ENCODE measurements at places on chromosomes 2 and 18. TPM values are rescaled to one million over a fixed set of nuclear protein-coding genes. Genes with fewer than 3 reads are reported as not detected.

DNAJC5G gene
- not detected for total RNA-seq

ASAP2 gene
- 44.6 TPM for total RNA-seq

RAD51AP2 gene
- total RNA-seq: not detected

TUBA4A gene
- 68.4 TPM for total RNA-seq

EVX2 gene
- under 0.01 TPM for total RNA-seq

TGFA gene
- total RNA-seq: 0.49 TPM

STPG4 gene
- total RNA-seq: 0.49 TPM

E2F6 gene
- total RNA-seq: 16.3 TPM

ANKRD30B gene
- 0.24 TPM for total RNA-seq

ERCC3 gene
- total RNA-seq: 34.1 TPM

PRKAG3 gene
- not detected for total RNA-seq

Data from hair follicle dermal papilla cell (primary cell).